ENCODE measurements at places on chromosomes 5 and 9.

DNA sequence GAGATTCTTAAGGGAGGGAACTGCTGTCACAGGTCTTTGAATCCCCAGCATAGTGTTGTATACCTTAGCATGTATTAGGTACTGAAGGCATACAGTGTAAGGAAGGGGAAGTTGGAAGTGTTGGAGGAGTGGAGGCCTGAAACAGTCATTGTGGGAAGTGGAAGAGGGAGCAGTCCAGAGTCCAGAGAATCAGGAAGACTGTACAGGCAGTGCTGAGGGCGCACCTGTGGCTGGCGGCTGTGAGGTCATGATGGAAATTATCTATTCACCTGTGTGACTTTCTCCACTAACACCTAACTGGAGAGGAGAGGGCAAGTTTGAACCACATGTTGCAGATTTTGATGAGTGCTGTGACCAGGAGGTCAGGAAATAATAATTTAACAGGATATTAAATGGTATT is 119.7 kb upstream of the NIPBL start:
- DNase-seq: no peak

DNA sequence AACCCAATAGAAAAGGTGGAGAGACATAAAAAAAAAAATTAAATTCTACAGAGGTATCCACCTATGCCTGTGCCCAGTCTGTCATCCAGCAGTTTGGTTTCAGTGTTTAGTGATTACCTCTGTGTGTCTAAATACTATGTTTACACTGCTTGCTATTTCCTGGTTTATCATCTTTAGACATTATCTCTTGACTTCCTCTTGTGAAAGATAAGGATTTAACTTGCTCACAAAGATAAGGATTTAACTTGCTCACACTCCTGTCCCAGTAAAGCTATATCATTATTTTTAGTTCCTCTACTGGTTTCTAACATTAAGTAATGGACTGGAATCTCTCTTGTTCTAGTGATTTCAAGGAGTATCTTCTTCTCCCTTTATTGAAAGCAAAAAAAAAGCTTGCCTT is 53.9 kb upstream of the ZFR start:
- no peak for DNase-seq

GRCh38 chr9:4141296-4141695 is 158.6 kb downstream of the GLIS3 start:
- DNase-seq: no peak

DNA sequence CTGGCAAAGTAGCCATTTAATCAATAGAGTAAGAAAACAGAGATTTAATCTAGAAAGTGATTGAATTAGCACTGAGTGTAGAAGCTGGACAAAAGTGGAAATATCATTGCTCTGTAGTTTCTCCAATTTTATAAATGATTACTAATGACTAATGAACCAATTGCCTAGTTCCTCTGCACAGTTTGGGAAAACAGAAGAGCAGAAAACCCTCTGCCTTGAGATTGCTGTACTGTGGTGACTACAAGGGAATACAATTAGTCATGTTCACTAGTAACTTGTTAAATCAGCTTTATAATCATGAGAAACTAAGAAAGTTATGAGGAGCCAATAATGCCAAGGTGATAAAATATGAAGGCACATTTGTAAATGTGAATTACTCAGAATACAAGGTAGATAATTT is 21.1 kb upstream of the C6 start:
- DNase-seq: no peak

DNA sequence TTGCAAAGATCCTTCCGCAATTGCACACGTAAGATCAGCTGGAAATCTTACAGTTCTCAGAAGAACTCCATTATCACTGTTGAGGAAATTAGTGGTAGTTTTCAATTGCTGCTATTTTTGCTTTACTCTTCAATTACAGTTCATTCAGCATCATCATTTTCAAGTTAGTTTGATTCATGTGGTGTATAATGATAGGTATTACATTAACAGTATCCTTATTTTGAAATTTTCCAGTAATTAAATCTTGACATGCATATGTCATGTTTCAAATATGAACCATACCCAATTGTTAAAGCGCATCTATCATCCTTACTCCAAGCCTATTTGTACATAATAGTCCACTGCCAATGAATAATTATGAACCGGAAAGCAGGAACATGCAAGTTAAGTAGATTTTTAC is 60.3 kb downstream of the NR6A1 start:
- DNase-seq: no peak

DNA sequence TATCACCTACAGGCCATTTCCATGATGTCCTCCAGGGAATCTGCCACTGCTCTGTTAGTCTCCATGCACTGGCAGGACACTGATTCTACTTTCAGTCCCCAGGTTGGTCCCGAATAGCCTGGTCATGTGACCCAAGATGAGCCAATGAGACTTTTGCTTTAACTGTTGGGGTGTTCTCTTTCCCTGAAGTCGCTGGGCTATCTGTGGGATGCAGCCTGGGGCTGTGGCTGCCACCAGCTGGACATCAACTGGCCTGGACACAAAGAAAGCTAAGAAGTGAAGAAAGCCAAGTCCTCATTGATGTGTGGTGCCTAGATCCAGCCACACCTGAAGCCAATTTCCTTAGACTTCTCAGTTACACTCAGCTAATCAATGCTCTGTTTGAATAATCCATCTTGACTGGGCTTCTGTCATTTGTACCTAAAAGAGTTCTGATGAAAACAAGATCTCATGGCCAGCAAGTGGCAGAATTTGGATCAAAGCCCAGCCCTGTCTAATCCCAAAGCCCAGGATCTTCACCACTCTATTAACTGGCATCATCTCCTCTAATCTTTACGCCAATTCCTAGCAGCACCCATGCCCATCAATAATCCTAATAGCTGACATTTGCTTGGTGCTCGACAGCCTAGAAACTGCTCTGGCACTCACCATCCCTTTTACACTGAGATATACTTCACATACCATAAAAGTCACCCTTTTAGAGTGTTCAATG is 37.0 kb downstream of the SH3PXD2B start:
- DNase-seq: no peak

DNA sequence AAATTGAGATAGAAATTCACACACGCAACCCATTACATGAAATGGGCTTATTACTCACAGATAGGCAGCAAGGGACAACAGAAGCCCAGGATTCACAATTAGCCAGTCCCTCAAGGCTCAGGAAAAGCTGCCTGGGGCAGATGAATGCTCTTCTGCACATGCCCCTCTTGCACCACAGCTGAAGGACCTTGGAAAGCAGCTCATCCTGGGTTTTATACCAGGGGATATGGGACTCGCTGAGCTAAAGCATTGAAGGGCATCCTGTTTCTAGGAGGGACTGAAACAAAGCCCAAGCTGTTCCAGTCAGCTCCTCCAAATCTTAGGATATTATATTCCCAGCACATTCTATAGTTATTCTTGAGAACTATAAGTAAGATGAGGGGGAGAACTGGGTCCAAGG is 15.7 kb upstream of the TTC1 start:
- no peak for DNase-seq

GRCh38 chr5:180658774-180659564 is 9.6 kb upstream of the FLT4 start:
- DNase-seq: no peak

DNA sequence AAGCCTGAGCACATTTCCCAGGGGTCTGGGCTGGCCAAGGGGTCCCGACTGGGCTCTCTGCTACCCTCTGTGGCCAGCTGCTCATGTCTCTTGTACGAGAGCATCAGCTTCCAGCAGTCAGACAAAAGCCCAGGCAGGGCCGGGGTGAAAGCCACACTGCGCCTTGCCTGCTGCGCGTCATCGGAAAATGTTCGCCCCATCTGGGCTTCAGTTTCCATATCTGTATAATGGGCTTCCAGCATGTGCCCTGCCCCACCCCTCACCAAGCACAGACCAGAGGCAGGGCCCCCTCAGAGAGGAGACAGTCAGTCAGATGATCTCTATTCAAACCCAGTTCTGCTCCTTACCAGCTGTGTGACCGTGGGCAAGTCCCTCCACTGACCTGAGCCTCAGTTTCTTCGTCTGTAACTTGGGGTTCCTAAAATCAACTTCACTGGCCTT is 8.0 kb upstream of the GRHPR start:
- no peak for DNase-seq

- no peak for DNase-seq
Measured at GRCh38 chr5:151671950-151672349, 14.8 kb downstream of the SPARC start.

DNA sequence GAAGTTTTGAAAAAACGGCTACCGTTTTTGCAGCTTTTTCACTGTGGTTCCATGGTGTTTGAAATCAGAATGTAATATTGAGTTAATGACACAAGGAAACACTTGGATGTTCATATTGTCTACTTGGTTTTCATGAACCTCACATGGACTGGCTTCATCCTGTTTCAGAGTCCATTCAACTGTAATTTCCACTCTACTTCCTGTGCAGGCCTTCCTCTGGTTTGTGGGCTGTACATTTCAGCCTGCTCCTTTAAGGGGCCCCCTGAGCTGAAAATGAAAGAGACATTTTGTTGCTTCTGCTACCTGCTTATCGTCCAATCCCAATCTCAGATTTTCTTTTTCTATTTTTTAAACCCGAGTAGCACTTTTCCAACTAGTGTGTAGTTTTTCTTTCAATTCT is 41.8 kb upstream of the CDKN2B start:
- DNase-seq: no peak

DNA sequence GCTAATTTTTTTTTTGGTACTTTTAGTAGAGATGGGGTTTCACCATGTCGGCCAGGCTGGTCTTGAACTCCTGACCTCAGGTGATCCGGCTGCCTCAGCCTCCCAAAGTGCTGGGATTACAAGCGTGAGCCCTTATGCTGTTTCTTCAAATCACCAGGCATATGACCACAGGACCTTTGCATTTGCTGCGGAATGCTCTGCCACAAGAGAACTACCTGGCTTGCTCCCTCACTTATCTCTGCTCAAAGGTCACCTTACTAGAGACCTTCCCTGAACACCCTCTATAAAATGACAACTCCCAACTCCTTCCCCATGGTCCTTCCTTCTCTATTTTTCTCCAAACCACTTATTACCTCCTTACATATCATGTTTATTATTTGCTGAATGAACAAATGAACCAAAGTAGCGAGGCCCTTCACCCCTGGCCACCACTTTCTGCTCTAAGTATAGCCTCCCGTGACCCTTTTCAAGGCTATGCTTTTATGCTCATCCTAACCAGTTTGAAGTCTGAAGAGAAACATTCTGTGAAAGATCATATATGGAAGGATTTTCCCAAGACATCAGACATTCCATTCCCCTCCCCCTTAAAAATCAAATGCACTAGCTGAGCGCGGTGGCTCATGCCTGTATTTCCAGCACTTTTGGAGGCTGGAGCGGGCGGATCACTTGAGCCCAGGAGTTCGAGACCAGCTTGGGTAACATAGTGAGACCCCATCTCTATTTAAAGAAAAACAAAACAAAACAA is 1.3 kb downstream of the ZER1 start:
- no peak for DNase-seq

DNA sequence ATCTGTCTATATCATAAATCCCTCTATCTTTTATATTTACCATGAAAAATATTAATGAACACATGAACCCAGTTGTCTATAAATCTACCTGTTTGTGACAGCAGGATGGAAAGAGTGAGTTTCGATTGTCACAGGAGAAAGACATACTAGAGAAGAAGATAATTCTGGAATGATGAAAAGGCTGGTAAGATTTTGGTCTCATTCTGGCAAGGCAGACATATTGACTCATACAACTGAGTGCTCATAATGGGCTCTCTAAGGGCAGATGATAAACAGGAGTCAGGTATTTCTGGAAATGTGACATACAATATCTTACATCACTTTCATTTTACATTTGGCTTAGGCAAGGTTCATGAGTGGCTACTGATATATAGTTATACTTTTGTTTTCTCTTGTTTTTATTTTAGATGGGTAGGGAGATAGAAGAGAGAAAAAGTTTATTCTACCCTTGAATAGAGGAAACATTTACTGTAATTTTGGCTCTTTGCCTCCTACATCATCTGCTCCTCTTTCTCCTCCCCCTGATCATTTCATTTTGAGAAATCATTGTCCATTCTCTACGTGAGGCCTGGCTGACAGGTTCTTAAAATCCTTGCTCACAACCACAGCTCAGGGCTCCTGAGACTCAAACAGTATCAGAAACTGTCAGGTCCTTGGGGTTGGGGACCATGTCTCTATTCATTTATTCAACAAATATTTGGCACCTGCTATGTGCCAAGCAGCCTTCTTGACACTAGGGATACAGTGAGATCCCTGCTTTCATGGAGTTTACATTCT is 14.4 kb downstream of the ELOVL7 start:
- no peak for DNase-seq

DNA sequence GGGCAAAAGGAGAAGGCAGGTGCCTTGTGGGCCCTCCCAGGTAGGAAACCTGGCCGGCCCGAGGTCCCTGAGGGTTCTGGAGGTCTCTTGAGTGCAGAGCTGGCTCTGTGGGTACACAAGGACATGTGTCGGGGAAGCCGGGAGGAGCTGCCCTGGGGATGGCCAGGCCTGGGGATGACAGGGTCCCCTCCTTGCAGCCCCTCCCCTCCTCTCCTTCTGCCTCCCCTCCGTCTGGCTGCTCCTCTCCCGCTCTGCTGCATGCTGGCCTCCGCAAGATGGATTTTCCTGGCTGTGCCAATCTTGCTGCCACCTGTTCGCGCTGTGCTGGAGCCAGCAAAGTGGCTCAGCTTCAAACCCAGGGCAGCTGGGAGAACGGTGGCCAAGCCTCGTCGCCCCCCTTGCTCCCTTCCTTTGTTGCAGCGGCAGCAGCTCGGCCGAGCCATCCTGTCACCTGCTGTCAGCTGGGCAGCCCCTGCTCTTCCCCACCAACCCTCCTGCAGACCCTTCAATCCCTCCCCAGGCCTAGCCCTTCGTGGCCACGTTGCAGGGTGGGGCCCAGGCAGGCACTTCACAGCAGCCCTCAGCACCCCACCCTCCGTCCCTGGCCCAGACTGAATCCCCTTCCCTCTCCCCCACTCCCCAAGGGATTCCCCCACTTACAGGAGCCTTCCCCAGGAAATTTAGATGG is 17.6 kb upstream of the UNC5A start:
- no peak for DNase-seq

DNA sequence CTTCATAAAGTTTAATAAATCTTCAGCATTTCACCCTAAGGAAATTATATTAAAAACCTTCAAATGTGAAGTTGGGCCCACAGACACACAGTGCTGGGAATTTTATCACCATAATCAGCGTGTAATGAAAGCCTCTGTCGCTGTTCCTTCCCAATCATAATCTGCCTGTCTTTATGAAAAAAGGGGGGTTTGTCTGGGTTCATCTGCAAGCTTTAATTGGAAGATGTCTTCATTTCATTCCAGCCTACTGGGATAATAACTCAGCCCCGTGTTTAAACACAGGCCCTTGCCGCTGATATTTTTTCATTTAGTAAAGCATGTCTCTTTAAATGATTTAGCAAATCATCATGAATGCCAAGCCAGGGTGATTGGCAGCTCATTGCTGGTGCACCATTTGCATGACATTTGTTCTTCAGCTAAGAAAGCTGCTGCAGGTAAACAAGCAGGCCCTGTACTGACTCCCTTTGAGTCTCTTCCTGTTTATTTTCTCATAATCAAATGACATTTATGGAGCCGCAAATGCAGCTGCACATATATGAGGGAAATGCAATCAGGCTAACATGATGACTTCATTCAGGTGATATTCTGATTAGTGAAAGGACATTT is 362.9 kb upstream of the TLE4 start:
- no peak for DNase-seq

- no peak for DNase-seq
Measured at GRCh38 chr5:94021246-94021645, 279.8 kb upstream of the POU5F2 start.

Data from Jurkat, Clone E6-1 (cell line).